Omental fat pad (tissue), 4 donors: ENCODE measurements at places on chromosomes 7 and 10. TPM values are rescaled to one million over a fixed set of nuclear protein-coding genes. Genes with fewer than 3 reads are reported as not detected.

FAM25A gene
- total RNA-seq: not detected

BEND7 gene
- total RNA-seq: 9.9 TPM

GRCh38 chr10:91593834-91594233 lies 39.0 kb downstream of the PPP1R3C start:
- no peak for DNase-seq

SLC13A1 gene
- not detected for total RNA-seq

DNA sequence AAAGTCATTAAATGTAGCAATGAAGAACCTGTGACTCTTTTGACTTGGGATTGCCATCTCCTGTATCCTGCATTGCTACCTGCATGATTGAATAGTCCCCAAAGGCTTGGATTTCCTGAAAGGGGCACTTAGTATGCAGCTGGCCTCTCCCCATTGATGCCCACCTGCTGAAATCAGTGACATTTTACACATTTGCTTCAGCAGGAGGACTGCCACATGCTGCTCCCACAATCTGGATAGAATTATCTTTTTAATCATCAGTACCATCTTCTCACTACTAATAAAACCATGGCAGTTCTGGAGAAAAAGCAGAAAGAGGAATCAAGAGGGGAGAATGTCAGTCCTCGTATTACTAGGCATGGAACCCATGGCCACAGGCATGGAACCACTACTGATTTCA lies 67.8 kb downstream of the SLC13A1 start:
- no peak for DNase-seq

ITIH5 gene
- total RNA-seq: 50.0 TPM

NKX1-2 gene
- not detected for total RNA-seq

AKR1C2 gene
- 169 TPM for total RNA-seq

POU6F2 gene
- 0.12 TPM for total RNA-seq

- DNase-seq: no peak
Observed at GRCh38 chr7:15209429-15209828, 306.9 kb upstream of the DGKB start.

RBP3 gene
- total RNA-seq: not detected

ZNF438 gene
- total RNA-seq: 8.9 TPM

PRKAR1B gene
- total RNA-seq: 11.0 TPM

DNA sequence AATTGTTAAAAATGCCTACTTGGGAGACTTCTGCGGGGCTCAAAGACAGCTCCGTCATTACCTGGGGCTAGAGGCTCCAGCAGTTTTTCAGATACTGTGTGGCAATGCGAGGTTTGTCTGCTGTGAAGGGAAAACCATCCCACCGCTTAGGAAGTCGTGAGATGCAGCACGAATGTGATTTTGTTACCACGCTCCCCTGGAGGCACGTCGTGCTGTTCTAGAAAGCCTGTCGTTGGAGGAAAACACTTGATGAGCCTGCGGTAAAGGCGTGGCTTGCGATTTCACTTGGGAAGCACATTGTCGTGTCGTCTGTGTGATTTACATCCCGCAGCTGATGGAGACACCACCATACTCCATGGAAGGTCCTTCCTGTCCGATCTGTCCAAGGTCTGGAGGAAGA lies 39.3 kb downstream of the CAMK1D start:
- DNase-seq: no peak

DNA sequence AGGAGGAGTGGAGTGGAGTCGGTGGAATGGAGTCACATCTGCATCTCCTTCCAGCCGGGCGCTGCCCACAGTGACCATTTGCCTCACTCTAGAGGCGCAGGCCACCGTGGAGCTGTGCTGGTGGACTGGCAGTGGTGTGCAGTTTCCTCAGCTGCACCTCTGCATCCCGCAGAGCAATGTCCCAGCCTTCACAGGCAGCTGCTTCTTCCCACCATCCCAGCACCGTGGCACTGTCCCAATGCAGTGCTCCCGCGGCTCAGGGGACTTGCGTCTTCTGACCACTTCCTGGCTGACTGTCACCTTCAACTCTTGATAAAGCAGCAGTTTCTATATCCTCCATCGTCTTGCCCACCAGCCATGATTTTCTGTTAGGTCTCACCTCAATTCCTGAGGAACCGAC lies 90.3 kb upstream of the SFMBT2 start:
- no peak for DNase-seq

SYPL1 gene
- 77.2 TPM for total RNA-seq

- no peak for DNase-seq
Observed at GRCh38 chr7:129853661-129854268, 99.0 kb downstream of the UBE2H start.
